Tibial nerve (tissue), 4 donors: ENCODE measurements at places on chromosomes 13 and 19.

DNA sequence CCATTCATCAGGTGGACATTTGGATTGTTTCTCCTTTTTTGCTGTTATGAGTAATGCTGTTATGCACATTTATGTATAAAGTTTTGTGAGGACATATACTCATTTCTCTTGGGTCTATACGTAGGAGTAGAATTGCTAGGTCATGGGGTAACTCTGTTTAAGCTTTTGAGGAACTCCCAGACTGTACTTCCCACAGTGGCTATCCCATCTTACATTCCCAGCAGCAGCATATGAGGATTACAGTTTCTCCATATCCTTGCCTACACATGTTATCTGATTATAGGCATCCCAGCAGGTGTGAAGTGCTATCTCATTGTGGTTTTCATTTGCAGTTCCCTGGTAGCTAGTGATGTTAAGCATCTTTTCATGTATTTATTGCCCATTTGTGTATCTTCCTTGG is 5.9 kb downstream of the ZSCAN22 start:
- DNase-seq: no peak

GRCh38 chr13:35866801-35867200 is 264.4 kb downstream of the DCLK1 start:
- DNase-seq: no peak

GRCh38 chr13:110713642-110713952 is at the start of gene ING1:
ING1 (plus strand) TSS chr13:110713700; CDS start chr13:110714150, 450 bp downstream.
- DNase-seq: no peak

DNA sequence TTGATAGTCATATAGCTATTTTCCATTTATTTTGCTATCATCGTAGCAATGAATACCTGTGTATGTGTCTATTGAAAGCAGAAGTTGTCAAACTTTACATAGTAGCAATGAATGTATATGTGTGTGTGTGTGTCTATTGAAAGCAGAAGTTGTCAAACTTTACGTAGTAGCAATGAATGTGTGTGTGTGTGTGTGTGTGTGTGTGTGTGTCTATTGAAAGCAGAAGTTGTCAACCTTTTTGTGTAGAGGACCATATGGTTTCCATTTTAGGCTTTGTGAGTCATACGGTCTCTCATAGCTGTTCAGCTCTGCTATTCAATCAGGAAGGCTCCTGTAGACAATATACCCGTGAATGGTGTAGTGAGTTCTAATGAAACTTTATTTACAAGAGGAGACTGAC is 20.8 kb downstream of the NLRP4 start:
- no peak for DNase-seq

GRCh38 chr19:58514564-58515022 is 2.8 kb upstream of the SLC27A5 start:
- no peak for DNase-seq

DNA sequence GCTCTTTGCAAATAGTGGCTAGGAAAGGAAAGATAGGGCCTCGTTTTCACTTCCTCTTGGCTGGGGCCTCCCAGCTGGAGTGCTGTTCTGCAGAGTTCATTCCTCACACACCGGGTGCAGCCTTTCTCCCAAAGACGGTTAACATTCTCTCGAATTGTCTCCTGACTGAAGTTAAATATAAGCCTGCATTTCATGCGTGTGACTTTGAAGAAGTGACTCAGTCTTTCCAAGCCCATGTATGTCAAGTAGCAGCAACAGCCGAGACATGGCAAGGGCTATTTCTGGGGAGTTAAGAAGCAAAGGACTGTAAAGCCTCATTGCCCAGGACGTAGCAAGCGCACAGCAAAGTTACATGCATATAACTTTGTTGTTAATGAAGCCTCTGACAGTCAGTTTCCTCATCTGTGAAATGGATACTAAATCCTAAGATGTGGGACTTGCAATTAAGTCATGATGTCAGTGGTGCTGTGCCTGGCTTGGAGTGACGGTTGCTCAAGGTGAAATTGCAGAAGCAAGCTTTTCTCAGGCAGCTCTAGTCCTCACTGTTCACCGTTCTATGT is 502.4 kb downstream of the MYO16 start:
- no peak for DNase-seq
